GM23248 (cell line): ENCODE measurements at places on chromosomes 4 and X. TPM values are rescaled to one million over a fixed set of nuclear protein-coding genes. Genes with fewer than 3 reads are reported as not detected.

DNA sequence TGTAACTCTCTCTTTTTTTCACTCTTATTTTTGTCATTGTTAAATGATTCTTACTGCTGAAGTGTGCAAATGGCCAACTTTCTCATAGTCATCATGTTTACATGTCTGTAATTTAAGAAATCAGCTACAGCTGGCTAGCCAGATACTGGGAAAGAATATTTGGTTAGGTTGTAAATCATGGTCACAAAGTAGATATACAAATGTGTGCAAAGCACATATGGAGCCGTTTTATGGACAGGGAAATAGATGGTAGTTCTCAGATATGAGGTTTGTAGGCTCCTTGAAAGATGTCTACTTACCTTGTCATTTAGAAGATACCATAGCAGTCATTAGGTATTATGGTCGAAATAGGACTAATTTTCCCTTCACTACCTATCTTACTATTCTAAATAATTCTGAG, 430.4 kb downstream of the ADGRL3 start:
- DNase-seq = no peak

- peak; percentile 55 for DNase-seq
Measured at GRCh38 chrX:109890910-109891502, 111.9 kb upstream of the TMEM164 start.

AMBN gene
- total RNA-seq = not detected in 2 replicates

DNA sequence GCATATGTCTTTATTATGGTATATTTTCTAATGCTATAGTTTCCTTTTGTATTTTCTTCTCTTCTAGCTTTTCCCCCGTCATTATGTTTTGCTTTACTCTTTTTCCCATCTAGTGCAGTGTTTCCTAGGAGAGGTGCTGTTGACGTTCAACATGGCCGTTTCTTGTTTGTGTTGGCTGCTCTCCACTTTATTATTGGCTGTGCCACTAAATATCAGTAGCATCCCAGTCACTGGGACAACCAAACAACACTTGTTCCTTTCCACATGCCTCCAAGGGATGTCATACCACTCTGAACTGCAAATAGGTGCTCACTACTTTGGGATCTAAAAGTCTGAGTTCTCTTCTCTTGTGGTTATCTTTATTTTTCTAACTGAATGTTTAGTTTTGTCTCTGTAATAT, 26.5 kb downstream of the GBA3 start:
- no peak for DNase-seq

- peak; percentile 52 for DNase-seq
Measured at GRCh38 chrX:48474127-48474526, 1.9 kb upstream of the FTSJ1 start.

ZCCHC18 gene
- total RNA-seq = 1.4 TPM in 1 of 2 replicates, not detected in the other

TCEAL7 gene
- total RNA-seq = 8.0 and 17.1 TPM in 2 replicates

DNA sequence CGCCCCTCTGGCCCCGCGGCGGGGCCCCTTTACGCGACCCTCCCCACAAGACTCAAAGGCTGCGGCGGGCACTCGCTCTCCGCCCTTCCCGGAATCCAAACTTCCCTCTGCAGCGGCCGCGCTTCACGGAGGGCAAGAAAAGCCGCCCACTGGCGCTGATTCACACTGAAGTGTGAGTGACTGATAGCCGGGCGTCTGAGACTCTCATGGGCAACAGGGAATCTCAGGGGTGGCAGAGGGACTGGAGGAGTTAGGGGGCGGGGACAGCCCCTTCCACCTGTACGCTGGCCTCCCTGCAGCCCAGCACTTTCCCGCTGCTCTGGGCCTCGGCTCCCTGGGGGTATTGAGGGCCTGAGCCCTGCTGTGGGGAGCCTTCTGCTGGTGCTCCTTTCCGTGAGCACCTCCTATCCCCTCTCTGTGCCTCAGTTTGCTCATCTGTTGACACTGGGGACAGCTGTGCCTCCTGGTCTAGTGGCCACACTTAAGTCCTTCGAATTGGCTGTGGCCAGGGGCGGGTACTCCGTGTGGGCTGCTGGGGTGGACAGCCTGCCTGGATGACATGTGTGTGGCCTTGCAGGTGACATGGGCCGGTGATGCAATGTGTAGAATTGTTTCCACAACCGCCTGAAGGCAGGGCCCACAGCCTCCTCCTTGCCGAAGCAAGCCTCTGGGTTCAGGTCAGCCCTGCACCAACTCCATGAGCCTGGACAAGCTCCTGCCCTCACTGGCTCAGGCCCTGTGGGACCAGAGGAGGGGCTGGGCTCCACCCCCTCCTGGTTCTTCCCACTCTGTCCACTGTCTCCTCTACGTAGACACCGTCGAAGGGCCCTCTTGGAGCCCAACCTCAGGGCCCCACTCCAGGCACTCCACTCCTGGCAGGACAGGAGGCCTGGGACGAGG, 951 bp downstream of the SH3BP2 start:
- DNase-seq = peak; percentile 93

ALB gene
- not detected in 2 replicates for total RNA-seq

DNA sequence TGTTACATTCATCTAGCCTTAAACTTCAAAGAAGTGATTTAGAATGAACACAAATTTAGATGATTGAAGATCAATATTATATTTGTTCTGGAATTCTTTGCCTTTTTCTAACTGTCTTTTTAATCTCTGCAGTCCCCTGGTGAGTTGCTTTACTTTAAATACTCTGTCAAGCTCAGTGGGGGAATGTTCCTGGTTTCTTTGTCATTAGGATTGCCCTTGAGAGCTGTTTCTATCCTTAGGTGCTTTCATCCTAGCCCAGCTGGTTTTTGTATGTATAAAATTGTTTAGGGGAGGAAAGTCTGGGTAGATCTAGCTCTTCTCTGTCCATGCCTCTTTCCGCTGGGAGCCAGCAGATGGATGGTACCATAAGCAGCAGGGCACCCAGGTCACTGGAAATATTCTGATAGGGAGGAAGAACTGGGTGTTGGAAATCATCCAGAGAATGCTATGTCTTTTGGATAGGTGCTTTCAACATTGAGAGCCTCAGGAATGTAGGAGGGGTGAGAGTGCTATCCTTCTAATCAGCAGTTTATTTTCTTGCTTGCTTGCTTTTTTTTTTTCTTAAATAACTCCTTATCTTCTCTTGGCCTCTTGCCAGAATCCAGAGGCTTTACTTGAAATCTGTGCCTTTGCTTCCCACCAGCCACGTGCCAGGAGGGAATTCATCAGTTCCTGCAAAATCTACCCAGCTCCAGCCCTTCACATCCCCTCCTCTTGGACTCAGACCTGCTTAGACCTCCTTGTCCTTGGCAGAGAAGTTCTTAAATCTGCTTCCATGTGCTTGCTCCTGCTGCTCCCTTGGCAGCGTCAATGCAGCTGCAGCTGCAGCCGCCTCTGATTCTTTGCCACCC, 215.3 kb upstream of the ANXA3 start:
- DNase-seq = peak; percentile 29

DNA sequence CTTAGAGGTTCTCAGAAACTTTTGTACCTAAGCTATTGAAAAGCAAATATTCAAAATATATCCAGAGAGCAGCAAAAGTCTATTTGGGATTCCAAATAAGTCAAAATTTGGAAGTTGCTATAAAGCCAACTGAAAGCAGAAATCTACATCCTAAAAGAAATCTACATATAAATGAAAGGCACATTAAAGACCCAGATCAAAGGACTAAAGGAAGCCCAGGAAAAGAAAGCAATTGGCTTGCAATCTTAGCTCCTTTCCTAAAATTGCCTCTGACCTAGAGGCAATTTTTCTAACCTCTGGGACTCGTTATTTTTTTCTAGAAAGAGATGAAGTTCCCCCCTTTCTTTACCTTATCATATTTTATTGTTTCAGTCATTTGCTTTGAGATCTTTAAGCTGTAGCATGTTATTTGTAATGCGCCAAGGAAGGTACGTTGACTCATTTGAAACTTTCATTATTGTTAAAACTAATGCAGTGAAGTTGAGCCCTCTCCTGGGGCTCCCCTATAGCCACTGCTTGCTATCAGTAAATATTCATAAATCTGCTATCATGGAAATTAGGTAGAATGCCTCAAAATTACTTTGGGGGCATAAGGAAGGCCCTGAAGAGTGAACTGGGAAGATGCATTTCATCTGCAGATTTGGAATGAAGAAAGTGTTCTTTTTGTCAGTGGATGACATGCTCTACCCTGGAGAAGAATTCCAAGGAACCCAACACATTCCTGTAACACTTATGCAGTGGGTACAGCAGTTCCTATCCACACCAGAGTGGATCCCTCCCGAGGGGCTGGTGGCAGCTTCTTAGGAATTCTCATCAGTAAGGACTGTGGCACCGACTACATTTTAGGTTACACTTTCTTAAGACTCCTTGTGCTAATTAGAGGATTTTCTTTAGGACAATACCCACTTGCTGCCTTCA, 177.8 kb upstream of the IGFBP7 start:
- no peak for DNase-seq

DNA sequence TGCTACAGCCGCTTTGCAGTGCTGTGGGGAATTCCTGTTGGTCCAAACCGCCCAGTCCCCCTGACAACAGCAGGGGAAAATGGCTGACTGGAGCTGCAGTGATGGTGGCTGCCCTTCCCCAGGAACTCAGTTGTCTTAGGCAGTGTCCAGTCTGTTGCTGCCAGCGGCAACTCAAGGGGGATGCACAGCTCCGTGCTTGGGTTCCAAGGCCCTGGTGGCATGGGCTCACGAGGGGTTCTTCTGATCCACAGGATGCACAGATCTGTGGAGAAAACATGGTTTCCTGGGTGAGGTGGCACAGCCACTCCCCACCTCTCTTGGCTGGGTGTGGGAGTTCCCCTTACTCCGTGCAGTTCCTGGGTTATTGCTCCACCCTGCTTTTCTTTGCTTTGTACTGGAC, 261.2 kb downstream of the TLL1 start:
- no peak for DNase-seq

GRCh38 chrX:124127496-124127895, 166.0 kb downstream of the STAG2 start:
- no peak for DNase-seq

- no peak for DNase-seq
Measured at GRCh38 chr4:106875340-106875739, 160.8 kb downstream of the DKK2 start.

- no peak for DNase-seq
Measured at GRCh38 chr4:151459375-151459774, 50.4 kb downstream of the FHIP1A start.

DNA sequence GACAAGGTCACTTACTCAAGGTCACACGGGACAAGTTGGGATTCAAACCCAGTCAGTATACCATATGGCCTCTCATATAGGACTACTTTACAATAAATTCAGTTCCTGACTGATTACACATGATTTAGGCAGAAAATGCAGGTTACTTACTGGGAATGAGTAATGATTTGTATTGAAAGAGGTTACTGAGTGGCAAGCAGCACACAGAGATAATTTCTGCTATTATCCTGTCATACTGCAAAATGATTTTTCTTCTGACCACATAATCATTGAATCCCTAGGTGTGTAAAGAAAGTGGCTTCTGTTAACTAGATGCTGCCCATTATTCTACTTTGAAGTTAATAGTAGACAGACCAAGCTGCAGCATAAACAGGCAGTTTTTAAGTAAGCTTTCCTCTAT, 8.2 kb downstream of the FREM3 start:
- DNase-seq = no peak

GRCh38 chr4:174554231-174554728, 32.0 kb upstream of the HPGD start:
- no peak for DNase-seq

GRCh38 chr4:8044699-8045098, 105.0 kb upstream of the AFAP1 start:
- DNase-seq = no peak

TMPRSS11D gene
- not detected in 2 replicates for total RNA-seq

- DNase-seq = no peak
Measured at GRCh38 chr4:104944596-104944995, 202.1 kb upstream of the TET2 start.

- no peak for DNase-seq
Measured at GRCh38 chrX:102708900-102709299, 3.3 kb upstream of the GPRASP2 start.

DNA sequence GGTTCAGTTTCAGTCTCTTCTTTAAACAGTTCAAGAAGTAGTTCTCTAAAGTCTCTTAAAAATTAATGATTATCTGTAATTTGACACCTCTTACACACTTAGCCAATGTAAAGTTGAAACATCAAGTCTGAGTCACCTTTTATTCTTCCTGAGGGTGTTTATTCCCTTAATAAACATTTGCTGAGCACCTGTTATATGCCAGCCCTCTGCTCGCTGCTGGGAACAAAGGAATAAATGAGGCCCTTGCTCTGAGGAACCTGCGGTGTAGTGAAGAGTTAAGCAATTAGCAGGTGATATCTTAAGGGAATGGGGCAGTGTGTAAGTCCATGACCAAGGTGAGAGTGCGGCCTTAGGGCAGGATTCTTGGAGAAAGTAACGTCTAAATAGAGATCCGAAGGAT, 5.2 kb upstream of the NDNF start:
- no peak for DNase-seq

DNA sequence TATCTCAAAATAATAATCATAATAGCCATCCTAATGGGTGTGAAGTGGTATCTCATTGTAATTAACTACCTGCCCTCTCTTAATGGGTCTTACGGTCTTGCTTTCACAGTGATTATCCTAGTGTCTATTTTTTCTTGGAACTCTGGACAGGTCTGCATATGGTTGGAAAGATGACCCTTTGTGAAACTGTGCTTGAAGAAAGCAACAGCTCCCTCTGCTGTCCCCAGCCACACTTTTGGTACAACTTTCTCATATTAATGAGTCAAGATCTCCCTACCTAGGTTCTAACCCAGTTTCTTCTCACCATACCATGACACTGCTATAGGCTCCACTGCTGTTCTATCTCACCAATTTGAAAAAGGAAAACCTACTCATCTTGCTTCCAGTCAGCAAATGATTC, 2.4 kb downstream of the TFDP3 start:
- peak; percentile 31 for DNase-seq

GRCh38 chr4:67714248-67714583, 13.3 kb upstream of the UBA6 start:
- DNase-seq = no peak

YIPF7 gene
- total RNA-seq = not detected in 2 replicates

DNA sequence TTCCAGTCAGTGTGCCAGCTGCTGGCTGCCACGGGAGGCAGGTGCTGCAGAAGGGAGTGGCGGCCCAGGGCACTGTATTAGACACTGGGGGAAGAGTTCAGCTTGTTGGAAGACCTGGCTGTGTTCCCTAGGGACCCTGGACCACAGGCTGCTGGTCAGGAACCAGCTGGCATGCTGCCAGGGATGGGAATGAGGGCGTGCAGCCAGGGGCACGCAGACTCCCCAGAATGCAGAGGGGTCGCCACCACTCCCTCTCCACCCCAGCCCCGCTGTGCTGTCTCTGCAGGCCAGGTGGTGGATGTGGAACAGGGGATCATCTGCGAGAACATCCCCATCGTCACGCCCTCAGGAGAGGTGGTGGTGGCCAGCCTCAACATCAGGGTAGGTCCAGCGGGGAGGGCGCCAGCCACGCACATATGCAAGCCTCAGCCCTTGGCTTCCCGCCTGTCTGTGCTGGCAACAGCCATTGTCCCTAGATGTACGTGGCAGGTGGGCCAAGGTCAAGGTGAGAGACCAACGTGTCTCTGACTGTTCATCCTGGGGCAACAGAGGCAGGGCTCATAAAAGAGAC, 12.3 kb downstream of the ABCD1 start:
- DNase-seq = no peak

HTR2C gene
- not detected in 2 replicates for total RNA-seq

BCORL1 gene
- total RNA-seq = 0.38 and 1.7 TPM in 2 replicates

F8A3 gene
- 0.32 TPM in 1 of 2 replicates, not detected in the other for total RNA-seq

NHSL2 gene
- total RNA-seq = 3.2 and 4.7 TPM in 2 replicates
